Uterus (tissue), 4 donors: ENCODE measurements at places on chromosomes 6 and 20. TPM values are rescaled to one million over a fixed set of nuclear protein-coding genes. Genes with fewer than 3 reads are reported as not detected.

- no peak overlapping the region for H3K4me3 ChIP-seq
- H3K36me3 ChIP-seq = no peaks in the 10 kb centered on the region
- no peak for DNase-seq
Observed at GRCh38 chr6:117432273-117432672, 6.5 kb upstream of the ROS1 start.

- H3K4me1 ChIP-seq = no peaks in the 10 kb centered on the region
- DNase-seq = peak; percentile 30
- no peaks in the 10 kb centered on the region for H3K36me3 ChIP-seq
- peak overlapping the region; percentile 86 for H3K4me3 ChIP-seq
- no peaks in the 10 kb centered on the region for H3K27me3 ChIP-seq
- peak overlapping the region; percentile 98 for H3K27ac ChIP-seq
Observed at GRCh38 chr6:87701344-87701675, 723 bp downstream of the AKIRIN2 start.

DNA sequence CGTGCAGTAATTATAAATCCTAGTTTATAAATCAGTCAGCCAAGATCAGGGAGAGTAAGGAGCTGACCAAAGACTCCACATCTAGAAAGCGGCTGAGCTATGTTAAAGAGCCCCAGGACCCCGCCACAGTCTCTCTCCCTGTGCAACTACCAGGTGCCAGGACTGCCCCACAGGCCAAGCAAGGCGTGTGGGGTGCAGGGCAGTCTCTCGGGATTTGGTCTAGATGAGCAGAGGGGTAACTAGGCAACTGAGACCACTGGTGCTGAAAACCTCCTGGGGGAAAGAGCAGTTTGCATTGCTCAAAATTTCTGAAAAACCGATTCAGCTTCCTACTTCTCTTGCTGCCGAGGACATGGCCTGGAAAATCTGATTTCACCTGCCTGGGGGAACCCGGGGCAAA is 10.4 kb downstream of the PMEPA1 start:
- DNase-seq = no peak
- H3K27me3 ChIP-seq = no peaks in the 10 kb centered on the region
- no peaks in the 10 kb centered on the region for H3K4me1 ChIP-seq
- no peak overlapping the region for H3K27ac ChIP-seq

- no peak overlapping the region for H3K27ac ChIP-seq
- no peak overlapping the region for H3K4me3 ChIP-seq
- no peaks in the 10 kb centered on the region for H3K36me3 ChIP-seq
- no peaks in the 10 kb centered on the region for H3K4me1 ChIP-seq
Observed at GRCh38 chr6:135129136-135129856, 51.8 kb upstream of the MYB start.

DNA sequence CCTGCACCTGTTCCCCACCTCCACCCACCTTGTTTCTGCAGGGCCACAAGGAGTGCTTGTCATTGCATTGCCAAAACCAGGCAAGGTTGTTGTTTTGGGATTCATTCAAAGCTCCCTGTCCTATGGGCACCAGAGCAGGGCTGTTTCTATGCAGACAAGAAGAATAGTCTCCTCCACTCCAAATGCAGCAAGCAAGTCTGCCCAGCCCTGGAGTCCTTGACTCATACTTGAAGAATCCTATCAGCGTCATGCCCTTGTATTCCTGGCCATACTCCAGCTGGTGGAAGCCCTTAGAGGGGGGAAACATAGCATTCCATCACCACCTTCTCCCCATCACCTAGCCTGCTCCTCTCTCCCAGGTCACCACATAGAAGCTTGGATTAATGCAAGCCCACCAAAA is 145.3 kb upstream of the ECI2 start:
- no peak overlapping the region for H3K4me3 ChIP-seq
- H3K4me1 ChIP-seq = no peaks in the 10 kb centered on the region
- DNase-seq = no peak
- no peaks in the 10 kb centered on the region for H3K36me3 ChIP-seq
- no peaks in the 10 kb centered on the region for H3K27me3 ChIP-seq

Gene ZNF512B
- 17.3 TPM for total RNA-seq

Gene OR2J3
- total RNA-seq = not detected

GRCh38 chr6:137737836-137738596 is 129.0 kb upstream of the TNFAIP3 start:
- H3K27me3 ChIP-seq = no peaks in the 10 kb centered on the region
- no peaks in the 10 kb centered on the region for H3K36me3 ChIP-seq
- DNase-seq = no peak
- no peaks in the 10 kb centered on the region for H3K4me1 ChIP-seq

- H3K27ac ChIP-seq = no peak overlapping the region
- H3K4me1 ChIP-seq = no peaks in the 10 kb centered on the region
- H3K36me3 ChIP-seq = no peaks in the 10 kb centered on the region
- no peaks in the 10 kb centered on the region for H3K27me3 ChIP-seq
- H3K4me3 ChIP-seq = no peak overlapping the region
- no peak for DNase-seq
Observed at GRCh38 chr6:35411066-35411465, 41.1 kb upstream of the FANCE start.

DNA sequence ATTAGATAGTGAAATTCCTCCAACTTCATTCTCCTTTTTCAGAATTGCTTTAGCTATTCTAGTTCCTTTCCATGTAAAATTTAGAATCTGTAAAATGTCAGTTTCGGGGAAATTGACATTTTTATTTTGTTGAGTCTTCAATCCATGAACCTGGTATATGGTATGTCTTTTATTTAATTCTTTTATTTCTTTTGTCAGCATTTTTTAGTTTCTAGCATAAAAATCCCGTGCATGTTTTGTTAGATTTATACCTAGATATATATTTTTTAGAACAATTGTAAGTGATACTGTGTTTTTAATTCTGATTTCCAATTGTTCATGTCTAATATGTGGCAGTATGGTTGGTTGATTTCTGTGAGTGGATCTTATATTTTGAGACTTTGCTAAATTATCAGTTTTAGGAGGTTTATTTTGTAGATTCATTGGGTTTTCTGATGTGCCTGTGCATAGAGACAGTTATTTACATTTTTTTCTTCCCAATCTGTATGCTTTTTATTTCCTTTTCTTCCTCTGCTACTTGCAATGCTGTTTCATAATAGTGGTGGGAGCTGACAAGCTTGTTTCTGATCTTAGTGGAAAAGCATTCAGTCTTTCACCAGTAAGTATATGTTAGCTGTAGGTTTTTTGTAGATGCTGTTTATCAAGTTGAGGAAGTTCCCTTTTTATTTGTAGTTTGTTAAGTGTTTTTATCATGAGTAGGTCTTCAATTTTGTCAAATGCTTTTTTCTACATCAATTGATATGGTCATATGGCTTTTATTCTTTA is 13.7 kb downstream of the TAB2 start:
- H3K4me1 ChIP-seq = peaks cover 5% of the 10 kb centered on the region
- H3K36me3 ChIP-seq = no peaks in the 10 kb centered on the region
- no peak for DNase-seq
- H3K4me3 ChIP-seq = no peak overlapping the region
- no peak overlapping the region for H3K27ac ChIP-seq

DNA sequence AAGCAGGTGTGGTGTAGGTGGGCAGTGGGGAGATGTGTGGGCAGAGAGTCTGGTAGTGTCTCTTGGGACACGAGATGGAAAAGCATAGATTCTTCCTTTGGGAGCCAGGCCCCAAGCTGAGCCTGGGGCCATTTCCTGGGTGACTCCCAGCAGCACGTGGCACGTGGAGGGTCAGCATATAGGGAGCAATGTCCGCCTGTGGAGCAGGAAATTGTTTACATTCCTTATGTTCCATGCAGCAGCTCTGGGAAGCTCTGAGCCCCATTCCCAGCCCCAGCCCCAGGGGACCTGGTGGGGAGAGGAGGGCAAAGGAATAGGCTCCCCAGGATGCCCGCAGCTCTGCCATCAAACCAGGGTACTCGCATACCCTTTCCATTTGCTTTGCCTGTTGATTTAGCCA is 57.6 kb downstream of the DAAM2 start:
- no peaks in the 10 kb centered on the region for H3K36me3 ChIP-seq
- no peak overlapping the region for H3K4me3 ChIP-seq

GRCh38 chr6:140537834-140538705 is 1163.6 kb upstream of the CITED2 start:
- no peaks in the 10 kb centered on the region for H3K36me3 ChIP-seq
- peak; percentile 50 for DNase-seq
- no peak overlapping the region for H3K4me3 ChIP-seq
- peak overlapping the region; percentile 80 for H3K27ac ChIP-seq
- no peaks in the 10 kb centered on the region for H3K27me3 ChIP-seq
- H3K4me1 ChIP-seq = no peaks in the 10 kb centered on the region

Gene SIRPD
- total RNA-seq = not detected

Gene C20orf144
- not detected for total RNA-seq

DNA sequence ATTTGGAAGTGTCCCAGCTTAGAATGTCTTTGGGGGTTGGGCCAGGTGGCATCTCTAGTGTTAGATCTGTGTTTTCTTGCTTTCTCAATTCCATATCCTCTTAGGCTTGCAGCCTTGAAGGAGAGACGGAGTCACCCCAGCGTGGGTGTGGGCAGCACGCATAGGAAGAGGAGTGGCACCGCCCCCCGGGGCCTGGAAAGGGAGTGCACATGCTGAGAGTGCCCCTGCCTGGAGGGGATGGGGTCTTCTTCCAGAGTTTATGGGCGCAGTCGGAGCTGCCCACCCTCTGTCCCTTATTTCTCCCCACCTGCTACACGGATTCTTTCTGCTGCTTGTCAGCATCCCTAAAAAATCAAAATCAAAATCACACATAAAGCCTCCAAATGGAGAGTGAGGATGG is 309.7 kb downstream of the QKI start:
- DNase-seq = no peak
- H3K4me3 ChIP-seq = no peak overlapping the region
- H3K27me3 ChIP-seq = no peaks in the 10 kb centered on the region
- H3K36me3 ChIP-seq = no peaks in the 10 kb centered on the region
- no peaks in the 10 kb centered on the region for H3K4me1 ChIP-seq

DNA sequence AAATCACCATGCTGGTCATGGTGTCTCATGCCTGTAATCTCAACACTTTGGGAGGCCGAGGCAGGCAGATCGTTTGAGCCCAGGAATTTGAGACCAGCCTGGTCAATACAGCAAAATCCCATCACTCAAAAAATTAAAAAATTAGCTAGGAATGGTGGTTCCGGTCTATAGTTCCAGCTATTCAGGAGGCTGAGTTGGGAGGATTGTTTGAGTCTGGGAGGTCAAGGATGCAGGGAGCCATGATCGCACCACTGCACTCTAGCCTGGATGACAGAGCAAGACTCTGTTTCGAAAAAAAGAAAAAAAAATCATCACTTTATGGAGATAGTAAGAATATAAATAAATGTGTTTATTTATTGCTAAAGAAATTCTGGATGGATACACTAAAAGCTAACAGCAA is 124.1 kb downstream of the RNGTT start:
- H3K27me3 ChIP-seq = no peaks in the 10 kb centered on the region
- no peaks in the 10 kb centered on the region for H3K4me1 ChIP-seq
- no peak overlapping the region for H3K27ac ChIP-seq
- H3K4me3 ChIP-seq = no peak overlapping the region
- no peak for DNase-seq

DNA sequence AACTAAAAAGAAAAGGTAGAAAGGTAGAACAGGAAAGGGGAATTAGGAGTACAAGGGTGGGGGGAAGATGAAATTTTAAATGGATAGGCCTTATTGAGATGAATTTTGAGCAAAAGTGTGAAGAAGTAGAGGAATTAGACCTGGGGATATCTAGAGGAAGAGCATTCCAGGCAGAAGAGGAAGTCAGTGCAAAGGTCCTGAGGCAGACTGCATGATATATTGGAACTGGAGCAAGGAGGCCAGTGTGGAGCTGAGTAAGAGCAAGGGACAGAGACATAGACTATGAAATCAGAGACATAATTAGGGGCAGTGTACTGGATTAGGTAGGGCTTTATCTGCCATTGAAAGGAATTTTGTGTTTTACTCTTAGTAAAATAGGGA is 40.4 kb downstream of the MAPK14 start:
- H3K36me3 ChIP-seq = no peaks in the 10 kb centered on the region
- H3K4me1 ChIP-seq = no peaks in the 10 kb centered on the region
- no peaks in the 10 kb centered on the region for H3K27me3 ChIP-seq
- no peak for DNase-seq

- H3K4me1 ChIP-seq = no peaks in the 10 kb centered on the region
- no peak overlapping the region for H3K4me3 ChIP-seq
- H3K36me3 ChIP-seq = no peaks in the 10 kb centered on the region
Observed at GRCh38 chr6:52325695-52326471, 36.1 kb upstream of the PAQR8 start.

Gene HFE
- total RNA-seq = 8.4 TPM

DNA sequence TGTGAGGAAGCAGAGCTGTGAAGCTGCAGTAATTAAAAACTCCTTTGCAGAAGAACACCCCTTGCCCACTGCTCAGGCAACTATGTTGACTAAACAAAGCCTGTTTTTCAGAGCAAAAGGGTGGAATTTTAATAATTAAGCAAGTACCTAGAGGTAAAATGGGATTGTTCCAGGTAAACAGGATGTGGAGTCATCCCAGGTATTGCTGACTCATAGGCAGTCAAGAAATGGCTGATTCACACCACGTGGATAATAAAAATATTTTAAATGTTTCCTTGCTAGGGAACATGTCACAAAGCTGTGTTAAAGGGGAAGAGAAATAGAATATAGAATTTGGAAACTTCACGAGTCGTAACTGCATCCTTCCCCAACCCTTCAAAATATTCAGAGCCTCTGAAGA is 491.8 kb downstream of the BTBD3 start:
- H3K27ac ChIP-seq = no peak overlapping the region
- no peak overlapping the region for H3K4me3 ChIP-seq
- H3K36me3 ChIP-seq = no peaks in the 10 kb centered on the region
- DNase-seq = no peak
- H3K4me1 ChIP-seq = no peaks in the 10 kb centered on the region

DNA sequence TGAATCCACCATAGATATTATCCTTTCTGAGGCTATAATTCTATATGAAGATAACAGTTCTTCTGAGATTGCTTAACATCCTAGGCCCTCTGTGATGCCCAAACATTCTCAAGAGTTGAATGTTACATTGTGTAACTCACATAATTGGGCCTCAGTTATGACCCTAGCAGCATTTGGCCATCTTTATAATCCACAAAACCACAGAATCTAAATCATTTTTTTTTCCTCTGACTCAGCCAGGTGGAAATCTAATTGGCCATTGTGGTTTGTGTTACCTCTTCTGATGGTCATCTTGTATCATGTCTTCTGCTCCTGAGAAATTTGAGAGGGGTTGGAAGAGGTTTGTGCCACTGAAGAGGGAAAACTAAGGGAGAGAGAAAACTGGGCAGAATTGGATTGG is 99.5 kb downstream of the LINC00237 start:
- H3K4me1 ChIP-seq = no peaks in the 10 kb centered on the region
- no peak overlapping the region for H3K27ac ChIP-seq
- H3K27me3 ChIP-seq = no peaks in the 10 kb centered on the region
- DNase-seq = no peak
- no peak overlapping the region for H3K4me3 ChIP-seq
- no peaks in the 10 kb centered on the region for H3K36me3 ChIP-seq

Gene APOBEC2
- total RNA-seq = not detected

GRCh38 chr6:110492584-110492983 is 16.2 kb upstream of the SLC22A16 start:
- no peak for DNase-seq
- peak overlapping the region; percentile 51 for H3K27ac ChIP-seq
- H3K36me3 ChIP-seq = no peaks in the 10 kb centered on the region
- no peak overlapping the region for H3K4me3 ChIP-seq
- no peaks in the 10 kb centered on the region for H3K27me3 ChIP-seq
- H3K4me1 ChIP-seq = no peaks in the 10 kb centered on the region

Gene GDAP1L1
- not detected for total RNA-seq

Gene SAPCD1
- total RNA-seq = 1.7 TPM
